ENCODE measurements at places on chromosomes 4 and X.
A peak's percentile ranks its signal among the peaks of the same experiment; 100 is the strongest.

DNA sequence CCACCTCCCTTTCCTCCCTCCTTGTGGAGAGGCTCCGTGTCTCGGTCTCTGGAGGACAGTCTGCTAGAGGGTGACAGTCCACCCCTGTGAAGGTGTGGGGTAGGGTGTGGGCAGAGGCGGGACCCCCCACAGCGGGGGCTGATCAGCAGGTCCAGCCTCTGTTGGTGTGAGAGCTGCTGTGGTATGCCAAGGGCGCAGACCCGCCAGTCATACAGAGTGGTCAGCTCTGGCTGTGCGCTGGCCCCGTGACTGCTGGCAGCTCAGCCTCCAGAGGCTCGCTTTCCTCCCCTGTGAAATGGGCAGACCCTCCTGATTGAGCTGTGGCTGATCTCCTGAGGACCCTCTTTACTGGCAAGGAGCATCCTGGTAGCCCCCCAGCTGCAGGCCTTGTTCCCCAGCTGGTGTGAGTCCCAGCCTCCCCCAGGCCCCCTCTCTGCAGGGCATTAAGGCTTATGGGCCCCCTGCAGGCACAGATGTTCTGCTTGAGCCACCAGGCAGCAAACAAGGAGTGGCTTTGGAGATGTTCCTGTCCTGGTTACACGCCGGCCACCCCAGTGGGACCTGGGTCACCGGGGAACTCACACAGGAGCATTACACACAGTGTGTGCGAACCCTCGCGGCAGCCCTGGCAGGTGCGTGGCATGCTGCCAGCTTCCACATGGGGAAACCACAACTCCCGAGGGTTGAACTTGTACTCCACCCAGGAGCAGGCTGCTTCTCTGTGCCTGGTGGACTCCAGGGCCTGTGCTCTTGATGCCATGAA is 76.8 kb downstream of the PPP2R2C start:
- DNase-seq: no peak

GRCh38 chrX:48835524-48836329 is at the start of gene PCSK1N:
TSS of gene PCSK1N (minus strand) at chrX:48835610. CDS start at chrX:48835532, 78 bp downstream.
- no peak for DNase-seq

GRCh38 chr4:81356621-81357020 is 115.1 kb downstream of the RASGEF1B start:
- no peak for DNase-seq

GRCh38 chr4:38590046-38590445 is 74.0 kb upstream of the KLF3 start:
- no peak for DNase-seq

- DNase-seq: no peak
These were observed 91.0 kb downstream of the AMMECR1 start for GRCh38 chrX:110226931-110227330.

DNA sequence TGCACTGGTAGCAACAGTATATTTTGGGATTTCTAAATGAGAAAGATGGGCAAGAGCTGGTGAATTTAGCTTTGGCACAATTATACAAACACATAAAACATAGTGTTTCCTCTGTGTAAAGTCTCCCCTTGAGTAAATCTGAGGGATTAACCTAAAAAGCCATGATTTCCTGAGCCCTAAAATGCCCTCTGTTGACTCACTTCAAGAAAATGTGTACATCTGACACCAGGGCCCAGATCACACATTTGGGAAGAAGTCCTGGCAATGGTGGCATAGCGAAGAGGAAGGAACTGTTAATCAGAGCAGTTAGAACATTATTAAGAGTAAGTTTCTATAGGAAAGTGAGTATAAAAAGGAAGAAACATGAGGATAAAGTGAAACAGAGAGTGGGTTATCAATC is 338.5 kb downstream of the SPOCK3 start:
- DNase-seq: no peak

GRCh38 chrX:102126863-102127262 is 1.4 kb downstream of the TCEAL2 start:
- no peak for DNase-seq

DNA sequence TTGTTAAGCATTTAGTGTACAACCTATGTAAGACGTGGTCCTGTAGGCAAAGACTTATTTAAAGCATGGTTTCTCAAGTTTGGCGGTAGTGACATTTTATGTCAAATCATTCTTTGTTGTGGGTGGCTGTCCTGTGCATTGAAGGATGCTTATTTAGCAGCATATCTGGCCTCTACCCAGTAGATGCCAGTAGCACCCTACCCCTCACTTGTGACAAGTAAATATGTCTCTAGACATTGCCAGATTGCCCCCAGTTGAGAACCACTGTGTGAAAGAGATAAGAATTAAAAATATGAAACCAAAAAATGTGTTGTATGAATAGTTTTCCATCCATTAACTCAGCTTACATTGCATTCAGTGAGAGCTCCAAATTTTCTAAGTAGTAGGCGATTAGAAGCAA is 25.5 kb downstream of the MMAA start:
- DNase-seq: no peak

DNA sequence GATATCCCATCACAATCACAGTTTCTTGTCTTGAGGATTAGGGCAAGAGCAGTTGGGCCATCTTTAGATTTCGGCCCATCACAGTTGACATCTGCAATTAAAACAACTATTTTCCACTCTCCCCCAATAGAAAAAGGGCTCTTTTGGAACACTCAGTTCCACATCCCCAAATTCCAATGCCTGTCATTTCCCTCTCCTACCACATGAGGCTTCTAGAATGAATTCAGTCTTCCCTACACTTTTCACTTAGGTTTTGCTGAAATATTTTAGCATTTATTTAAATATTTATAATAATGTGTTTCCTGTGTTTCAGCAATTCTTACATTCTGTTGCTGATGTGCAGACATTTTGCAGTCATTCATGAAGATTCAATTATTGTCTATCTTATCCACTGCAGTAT is 118.4 kb downstream of the COX18 start:
- no peak for DNase-seq

DNA sequence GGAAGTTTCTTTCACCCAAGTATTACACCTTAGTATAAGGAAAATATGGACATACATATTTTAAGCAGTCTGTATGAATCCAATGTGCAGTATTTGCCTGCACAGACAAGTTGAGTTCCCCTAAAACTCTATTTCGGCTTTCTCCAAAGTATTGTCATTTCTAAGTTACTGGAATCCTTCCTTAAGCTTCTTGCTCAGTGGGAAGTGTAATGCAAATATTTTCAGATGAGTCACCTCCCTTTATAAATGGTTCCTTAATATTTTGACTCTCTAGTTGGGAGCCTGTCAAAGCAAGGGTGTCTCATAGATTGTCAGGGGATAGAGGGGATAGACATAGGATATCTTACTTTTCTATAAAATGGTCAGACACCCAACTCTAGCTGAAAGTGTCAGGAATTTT is 178.6 kb downstream of the NAA11 start:
- no peak for DNase-seq

DNA sequence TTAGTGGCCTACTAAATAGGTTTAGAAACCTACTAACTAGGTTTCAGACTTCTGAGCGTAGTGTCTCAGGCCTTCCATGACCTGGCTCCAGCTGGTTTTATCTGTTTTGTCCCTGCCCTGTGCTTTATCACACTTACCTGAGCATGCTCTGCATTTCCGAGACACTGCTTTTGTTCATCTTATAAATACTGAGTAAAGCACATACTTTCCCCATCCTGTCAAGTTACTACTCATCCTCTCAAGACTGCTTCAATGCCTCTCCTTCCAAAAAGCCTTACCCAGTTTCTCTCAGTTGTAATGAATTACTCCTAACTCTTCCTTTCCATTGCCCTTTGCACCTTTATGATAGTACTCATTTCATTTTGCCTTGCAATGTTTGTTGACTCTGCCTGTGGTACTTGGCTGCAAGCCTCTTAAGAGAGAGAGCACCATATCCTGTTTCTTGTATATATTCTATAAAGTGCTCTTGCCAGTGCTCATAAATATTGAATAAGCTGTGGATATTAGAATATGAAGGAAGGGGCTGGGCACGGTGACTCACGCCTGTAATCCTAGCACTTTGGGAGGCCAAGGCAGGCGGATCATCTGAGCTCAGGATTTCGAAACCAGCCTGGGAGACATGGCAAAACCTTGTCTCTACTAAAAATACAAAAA is 34.4 kb downstream of the SLAIN2 start:
- DNase-seq: no peak

GRCh38 chrX:132384301-132384700 is 104.5 kb downstream of the MBNL3 start:
- no peak for DNase-seq

- no peak for DNase-seq
These were observed 13.7 kb upstream of the KLHL5 start for GRCh38 chr4:39048311-39048710.

DNA sequence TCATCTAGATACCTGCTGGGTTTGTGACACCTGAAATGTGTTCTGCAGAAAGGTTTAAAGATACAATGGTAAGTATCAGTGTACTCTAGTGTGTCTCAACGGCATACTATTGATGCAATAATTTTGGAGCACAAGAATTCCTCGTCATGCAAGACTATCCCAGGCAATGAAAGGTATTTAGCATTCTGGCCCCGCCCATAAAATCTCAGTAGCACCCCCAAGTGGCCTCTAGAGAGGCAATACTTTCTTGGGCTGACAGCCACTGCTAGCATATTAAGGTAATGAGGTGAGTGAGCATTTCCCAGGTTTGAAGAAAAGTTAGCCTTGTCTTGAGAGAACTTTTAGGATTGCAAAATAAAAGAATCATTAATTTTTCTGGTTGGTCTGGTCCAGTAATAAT is 24.0 kb downstream of the TAB3 start:
- DNase-seq: peak; percentile 9

- no peak for DNase-seq
These were observed 50.9 kb upstream of the TMEM164 start for GRCh38 chrX:109952050-109952449.

DNA sequence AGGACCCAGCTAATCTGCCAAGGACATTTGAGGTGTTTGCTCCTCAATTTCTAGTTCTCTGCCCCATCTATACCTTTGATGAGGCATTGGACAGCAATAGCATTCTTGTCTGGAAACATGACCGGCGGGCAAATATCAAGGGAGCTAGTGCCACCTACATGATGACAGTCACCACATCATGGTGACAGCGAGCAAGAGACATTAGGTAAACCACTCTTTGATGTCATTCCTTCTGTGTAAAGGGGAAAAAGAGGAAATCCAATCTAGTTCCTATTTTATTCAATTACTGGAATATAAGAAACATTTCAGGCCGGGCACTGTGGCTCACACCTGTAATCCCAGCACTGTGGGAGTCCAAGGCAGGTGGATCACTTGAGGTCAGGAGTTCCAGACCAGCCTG is 20.7 kb upstream of the IL13RA1 start:
- DNase-seq: no peak

DNA sequence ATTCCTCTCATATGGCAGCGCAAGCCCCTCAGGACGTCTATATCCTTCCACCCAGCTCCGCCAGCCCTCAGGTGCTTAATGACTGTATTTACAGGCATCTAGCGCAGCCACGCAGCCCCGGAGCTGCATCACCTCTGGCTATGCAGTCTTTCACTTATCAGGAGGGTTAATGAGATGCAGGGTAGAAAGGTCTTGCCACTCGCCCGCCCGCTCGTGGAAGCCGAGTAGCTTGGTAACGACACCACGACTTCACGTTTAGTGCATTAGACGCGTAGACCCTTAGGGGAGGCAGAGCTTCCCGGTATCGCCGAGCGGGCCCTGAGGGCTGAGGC is 1.5 kb upstream of the SLC16A2 start:
- DNase-seq: peak; percentile 4

Data from activated CD4-positive, alpha-beta T cell treated with anti-CD3 and anti-CD28 coated beads, Interleukin-2, amount 50 U/mL, for 48 hours (primary cell).